IMR-90 (cell line): ENCODE measurements at places on chromosomes 2 and 18. TPM values are rescaled to one million over a fixed set of nuclear protein-coding genes. Genes with fewer than 3 reads are reported as not detected.

Gene GPAT2
- total RNA-seq: 0.28 and 0.36 TPM in 2 replicates

Gene MLPH
- total RNA-seq: 13.8 and 13.9 TPM in 2 replicates

Gene ABCG8
- total RNA-seq: not detected in 2 replicates

Gene CMPK2
- total RNA-seq: 0.18 and 0.28 TPM in 2 replicates

Gene IL36RN
- total RNA-seq: not detected in 2 replicates

Gene RAB6D
- total RNA-seq: not detected in 2 replicates

Gene SCYGR2
- not detected in 2 replicates for total RNA-seq

DNA sequence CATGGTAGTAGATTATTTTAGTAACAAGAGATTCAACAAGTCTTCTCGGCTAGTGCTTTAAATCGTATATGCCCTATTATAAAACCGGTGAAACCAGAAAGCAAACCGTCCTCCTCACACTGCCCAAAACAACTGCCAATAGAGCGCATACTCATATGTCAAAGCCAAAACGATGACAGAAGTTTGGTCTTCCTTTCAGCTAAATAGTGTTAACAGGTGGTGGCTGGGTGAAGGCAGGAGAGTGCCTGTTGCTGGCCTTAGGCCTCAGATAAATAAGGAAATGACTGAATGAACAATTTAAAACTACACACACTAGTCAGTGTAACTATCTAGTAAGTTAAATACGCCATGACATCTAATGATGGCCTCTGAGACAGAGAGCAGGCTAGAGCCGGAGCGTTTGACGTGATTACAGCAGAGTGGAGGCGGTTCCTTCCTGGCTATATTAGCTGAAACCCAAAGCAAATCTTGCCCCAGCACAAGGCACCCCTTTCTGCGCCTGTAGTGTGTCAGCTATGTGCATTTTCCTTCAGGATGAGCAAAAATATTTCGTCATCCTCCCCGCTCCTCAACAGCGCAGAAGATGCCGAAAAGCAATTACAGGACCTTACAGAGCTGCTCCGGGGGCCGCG lies 1.6 kb downstream of the LONRF2 start:
- H3K4me1 ChIP-seq: no peaks in the 10 kb centered on the region
- H3K36me3 ChIP-seq: no peaks in the 10 kb centered on the region
- DNase-seq: no peak
- H3K4me3 ChIP-seq: no peak overlapping the region
- peaks cover 39% of the 10 kb centered on the region for H3K27me3 ChIP-seq

DNA sequence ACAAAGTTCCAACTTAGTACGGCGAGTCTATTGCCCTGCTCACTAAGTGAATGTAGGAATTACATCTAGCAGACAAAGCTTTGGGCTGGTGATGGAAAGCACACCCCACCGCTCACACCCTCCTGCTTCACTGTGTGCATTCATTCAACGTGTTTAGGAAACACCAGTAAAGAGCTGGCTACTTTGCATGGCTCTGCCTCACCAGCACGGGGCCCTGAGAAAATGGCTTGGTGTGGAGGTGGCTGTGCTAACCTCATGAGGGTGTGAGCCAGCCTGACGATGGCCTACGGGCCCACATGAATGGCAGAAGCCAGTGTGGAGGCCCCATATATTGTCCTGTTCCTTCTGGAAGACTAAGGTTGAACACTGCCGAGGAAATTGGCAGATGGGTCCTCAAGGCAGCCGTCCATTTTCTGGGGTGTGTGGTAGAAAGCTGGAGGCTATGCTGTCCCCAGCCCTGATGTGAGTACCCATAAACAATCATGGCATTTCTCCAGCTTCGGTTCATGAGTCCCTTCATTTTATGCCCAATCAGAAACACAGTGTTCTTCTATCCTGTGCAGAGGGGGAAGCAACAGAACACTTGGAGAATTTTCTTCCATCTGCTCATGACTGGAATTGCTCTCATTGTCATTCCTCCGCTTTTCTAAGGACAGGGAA lies 269.4 kb downstream of the PHLPP1 start:
- H3K27me3 ChIP-seq: peaks cover 14% of the 10 kb centered on the region
- H3K4me1 ChIP-seq: peaks cover 3% of the 10 kb centered on the region
- no peaks in the 10 kb centered on the region for H3K36me3 ChIP-seq

DNA sequence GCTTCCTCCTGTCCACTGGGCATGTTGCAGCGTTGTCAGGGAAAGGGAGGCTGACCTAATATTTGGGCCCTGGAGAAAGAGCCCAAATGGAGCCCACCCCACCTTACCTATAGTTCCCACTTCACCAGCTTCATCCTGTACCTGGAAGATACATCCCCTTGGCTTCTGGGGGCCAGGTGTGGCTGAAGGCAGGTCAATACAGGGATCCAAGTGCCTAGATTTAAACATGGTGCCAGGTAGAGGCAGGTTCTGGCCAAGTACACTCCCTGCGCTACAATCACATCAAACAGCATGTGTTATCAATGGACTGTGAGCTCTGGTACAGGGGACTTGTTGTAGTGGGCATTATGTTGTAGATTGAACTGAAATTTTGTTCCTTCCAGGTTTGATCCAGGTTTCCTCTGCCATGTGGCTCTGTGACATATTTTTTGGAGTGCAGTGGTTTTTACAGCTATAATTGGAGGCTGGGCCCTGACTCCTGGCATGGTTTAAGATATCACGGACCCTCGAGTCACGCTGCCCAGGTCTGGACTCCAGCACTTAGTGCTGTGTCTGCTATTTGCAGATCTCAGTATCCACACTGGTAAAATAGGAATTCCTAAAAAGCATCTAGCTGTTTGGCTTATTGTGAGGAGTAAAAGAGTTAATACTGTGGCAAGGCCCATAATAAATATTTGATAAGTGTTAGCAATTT lies 23.8 kb downstream of the MYCN start:
- no peaks in the 10 kb centered on the region for H3K27me3 ChIP-seq
- H3K4me3 ChIP-seq: no peak overlapping the region
- no peaks in the 10 kb centered on the region for H3K4me1 ChIP-seq
- H3K27ac ChIP-seq: no peak overlapping the region
- no peak for DNase-seq

DNA sequence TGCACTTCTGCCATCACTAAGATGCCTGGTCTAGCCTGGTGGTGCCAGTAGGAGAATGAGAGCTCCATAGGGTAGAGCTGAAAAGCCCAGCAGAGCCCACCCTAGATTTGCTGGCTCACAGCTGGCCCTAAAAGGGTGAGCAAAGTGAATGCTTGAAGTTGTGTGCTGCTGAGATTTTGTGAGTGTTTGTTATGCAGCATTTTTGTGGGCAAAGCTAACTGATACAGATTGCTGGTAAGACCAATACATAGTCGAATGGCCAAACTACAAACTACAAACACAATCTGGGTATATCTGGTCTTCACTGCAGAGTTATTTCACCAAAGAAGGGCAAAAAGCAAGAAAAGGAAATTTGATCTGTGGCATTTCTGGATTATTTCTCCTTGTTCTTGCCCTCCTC lies 7.1 kb upstream of the AGAP1 start:
- no peak for DNase-seq
- no peaks in the 10 kb centered on the region for H3K36me3 ChIP-seq
- peaks cover 27% of the 10 kb centered on the region for H3K27me3 ChIP-seq
- H3K27ac ChIP-seq: no peak overlapping the region
- H3K4me3 ChIP-seq: no peak overlapping the region
